Cortex of kidney (tissue), 1 donor: ENCODE measurements at places on chromosomes 5 and 9.

DNA sequence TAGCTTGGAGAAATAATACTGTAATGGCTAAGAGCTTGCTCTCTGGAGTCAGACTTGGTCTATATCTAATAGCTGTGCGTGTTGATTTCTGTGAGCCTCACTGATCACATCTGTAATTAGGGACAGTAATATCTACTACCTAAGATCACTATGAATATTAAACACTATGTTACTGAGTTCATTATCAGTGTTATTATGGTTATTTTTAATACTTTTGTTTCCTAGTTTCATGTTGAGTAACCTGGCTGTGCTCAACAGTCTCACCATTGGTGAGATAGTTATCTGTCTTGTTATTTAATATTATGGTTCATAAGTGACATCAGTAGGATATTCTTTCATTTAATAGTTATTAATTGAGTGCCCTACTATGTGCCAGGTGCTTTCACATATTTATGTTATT, 22.4 kb upstream of the CAVIN4 start:
- DNase-seq = no peak

- DNase-seq = no peak
Observed at GRCh38 chr9:14427419-14427818, 113.5 kb upstream of the NFIB start.

DNA sequence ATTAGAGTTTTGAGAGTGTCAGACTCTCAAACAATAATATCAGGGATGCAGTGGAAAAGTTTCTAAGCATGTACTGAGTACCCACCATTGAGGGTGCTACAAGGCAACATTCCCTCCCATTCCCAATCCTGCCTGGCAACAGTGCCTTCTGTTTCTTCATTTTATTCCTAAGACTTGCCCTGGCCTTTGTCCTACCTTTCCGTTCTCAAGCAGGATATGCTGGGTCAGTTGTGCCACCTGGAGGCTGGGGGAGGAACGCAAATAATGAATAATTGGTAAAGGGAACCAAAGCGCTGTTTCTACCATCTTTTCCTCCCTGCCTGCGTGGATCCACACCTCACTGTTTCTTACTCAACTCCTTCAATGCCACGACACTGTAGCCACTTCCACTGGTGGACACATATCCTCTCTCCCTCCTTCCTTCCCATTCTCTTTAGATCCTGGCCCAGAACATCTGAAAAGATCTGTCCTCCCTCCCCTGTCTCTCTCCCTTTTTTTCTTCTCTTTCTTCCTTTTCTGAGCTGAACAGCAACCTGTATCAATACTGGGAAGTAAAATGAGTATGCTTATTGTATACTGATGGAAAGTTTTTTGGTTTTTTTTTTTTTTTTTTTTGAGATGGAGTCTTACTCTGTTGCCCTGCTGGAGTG, 149.5 kb downstream of the C9orf152 start:
- DNase-seq = no peak

DNA sequence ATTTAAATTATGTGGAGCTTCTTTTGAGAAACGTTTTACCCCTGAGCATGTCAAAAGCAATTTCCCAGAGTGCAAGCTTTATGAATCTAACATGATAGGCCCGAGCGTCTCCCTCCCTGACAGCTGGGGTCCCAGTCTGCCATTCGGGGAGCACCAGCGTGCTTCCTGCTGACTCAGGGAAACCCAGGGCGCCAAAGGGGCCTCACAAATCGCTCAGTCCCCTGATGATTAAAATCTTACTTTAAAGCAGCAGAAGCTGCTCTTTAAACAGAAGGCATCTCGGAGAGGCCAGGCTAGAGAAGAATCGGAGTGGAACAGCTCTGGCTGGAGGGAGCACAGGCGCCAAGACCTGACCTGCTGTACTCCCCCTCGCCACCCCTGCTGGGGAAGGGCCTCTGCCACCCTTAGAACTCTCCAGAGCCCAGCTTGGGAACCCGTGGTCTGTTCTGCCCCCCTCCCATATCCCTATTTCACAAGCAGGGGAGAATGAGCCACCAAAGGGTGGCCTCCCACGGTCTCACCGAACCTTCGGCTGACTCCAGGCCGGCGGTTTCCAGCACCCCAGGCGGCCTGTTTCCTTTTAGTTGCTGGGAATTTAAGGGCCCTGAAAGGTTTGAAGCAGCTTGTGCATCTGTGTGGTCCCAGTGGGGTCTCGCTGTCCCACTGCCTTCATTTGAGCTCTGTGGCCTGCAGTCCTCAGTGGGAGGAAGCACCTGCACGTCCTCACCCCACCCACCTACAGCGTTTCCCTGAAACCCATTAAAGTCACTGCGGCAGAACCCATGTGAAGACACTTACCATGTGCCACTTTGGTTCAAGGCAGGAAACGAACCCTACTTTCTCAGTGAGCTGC, 147.6 kb downstream of the COL23A1 start:
- DNase-seq = no peak

DNA sequence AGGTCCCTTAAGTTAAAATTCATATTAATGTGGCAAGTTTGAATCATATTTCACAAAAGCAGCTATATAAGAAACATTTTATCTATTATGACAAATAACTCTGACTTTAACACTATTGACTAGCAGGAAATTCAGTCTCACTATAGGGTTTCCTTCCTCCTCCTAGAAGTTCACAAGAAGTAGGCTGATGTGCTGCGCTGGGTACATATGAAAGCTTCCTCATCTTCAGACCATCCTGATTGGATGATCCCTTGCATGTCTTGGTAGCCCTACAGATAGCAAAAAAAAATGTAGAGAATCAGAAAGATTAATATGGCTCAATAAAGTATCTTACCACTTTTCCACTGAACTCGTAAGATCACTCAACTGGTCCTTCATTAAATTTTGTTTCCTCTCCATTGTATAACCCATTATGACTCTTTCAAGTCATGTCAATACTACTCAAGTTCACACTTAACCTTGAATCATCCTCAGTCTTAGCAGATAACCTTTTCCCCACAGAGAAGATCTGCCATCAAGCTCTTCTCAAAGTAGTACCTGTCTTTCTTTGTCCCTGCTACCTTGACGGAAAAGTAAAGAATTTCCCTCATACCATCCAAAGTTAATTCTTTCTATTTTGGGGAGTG, 11.5 kb upstream of the PSIP1 start:
- no peak for DNase-seq
